B cell (primary cell): ENCODE measurements at places on chromosomes 3 and 15.
A peak's percentile ranks its signal among the peaks of the same experiment; 100 is the strongest.

- DNase-seq = peak; percentile 60
These were observed 23.0 kb upstream of the FURIN start for GRCh38 chr15:90845201-90845949.

DNA sequence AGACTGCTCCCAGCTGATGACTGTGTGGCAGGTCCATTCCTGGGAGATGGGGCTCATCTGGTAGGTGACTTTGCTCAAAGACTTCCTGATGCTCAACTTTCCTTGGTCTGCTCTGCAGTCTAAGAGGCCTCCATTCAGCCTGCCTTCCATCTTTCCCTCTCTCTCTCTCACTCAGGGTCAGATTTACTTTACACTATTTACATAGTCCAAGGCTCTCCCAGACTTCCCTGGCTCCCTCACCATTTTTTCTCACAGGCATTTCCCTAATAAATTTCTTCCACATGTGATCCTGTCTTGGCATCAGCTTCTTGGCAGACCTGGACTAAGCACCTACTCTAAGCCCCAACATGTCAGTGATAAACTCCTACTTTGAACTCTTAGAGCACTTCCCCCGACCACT is 13.0 kb upstream of the PCCB start:
- DNase-seq = no peak

- DNase-seq = peak; percentile 41
These were observed 20.8 kb downstream of the AKAP13 start for GRCh38 chr15:85401108-85401774.

DNA sequence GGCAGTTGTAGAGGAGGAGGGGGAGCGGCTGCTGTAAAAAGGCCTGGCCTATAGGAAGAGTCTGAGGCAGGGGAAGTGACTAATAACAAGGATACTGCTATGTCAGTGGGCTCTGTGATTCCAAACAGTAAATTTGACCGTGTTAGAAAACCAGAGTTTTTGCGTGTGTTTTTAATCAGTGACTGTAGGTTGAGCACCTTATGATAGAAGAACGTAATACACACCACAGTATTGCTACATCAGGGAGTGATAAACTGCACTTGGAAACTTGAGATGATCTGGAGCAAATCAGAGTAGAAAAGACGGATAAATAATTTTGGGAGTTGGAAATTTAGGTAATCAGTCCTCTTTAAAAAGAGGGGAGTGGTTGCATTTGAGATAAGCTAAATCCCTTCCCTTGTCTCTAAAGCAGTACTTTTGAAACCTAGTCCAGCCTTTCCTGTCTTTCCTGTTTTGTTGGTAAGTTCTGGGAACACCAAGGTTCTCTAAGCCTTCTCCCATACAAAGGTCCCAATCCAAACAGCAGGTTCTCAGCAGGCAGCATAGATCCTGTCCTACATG is 130.5 kb upstream of the NR2E3 start:
- DNase-seq = no peak

DNA sequence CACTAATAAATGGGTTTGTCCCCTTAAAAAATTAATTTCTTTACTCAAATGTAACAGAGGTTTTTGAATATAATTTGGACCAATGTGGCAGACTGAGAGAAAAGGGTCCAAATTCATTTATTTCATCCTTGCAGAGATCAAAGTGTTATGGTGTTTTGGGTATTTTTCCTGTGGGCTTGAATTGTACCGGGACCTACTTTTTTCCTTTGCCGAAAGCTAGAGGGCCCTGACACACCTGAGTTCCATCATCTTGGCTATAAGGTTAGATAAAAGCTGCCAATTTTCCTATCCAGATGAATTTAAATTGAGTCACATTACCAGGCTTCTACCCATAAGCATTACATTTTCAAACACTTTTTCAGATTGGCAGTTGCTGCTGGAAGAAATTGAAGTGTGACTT is 908 bp downstream of the CCNB2 start:
- DNase-seq = no peak

DNA sequence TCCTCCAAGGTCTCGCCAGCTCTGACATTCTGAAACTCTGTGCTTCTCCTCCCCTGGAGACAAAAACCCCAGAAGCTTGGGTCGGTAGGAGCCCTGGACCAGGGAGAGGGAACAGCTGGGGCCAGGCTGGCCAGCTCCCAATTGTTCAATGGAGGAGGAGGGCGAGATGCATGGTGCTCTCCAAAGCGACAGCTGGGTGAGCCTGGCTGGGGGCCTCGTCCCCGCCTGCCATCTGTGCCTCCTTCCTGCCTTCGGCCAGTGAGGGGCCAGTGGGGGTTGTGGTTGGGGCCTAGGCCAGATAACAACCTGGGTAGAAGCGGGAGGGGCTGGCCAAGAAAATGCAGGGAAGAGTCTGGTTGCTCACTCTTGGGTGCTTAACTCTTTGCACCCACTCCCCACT is 79.4 kb downstream of the CORO2B start:
- no peak for DNase-seq

- no peak for DNase-seq
These were observed 45.8 kb upstream of the SEC13 start for GRCh38 chr3:10366651-10367101.

DNA sequence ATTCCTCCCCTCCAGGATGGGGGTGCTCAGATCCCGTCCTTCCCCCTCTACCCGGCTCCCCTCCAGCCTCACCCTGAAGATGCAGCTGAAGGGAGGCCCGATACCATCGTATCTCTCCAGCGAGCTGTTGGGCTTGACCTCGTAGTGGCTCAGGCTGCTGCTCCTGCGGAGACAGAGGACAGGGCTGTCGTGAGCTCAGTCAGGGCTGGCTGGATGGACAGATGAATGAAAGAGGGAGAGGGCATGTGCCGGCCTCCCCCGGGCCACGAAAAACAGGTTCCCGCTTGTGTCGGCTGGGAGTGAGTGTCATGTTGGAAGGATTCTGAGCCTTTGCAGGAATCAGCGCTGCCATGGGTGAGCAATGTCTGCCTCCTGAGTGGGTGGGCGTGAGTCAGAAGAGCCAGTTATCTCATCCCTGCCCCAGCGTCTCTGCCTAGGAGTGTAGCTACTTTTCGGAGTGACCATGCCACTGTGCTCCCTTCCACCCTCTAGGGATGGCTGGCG is 35.2 kb downstream of the FEM1B start:
- no peak for DNase-seq

GRCh38 chr3:165854696-165855095 is 17.5 kb upstream of the BCHE start:
- DNase-seq = peak; percentile 5

- DNase-seq = no peak
These were observed 85.1 kb upstream of the CSPG5 start for GRCh38 chr3:47663630-47664240.

DNA sequence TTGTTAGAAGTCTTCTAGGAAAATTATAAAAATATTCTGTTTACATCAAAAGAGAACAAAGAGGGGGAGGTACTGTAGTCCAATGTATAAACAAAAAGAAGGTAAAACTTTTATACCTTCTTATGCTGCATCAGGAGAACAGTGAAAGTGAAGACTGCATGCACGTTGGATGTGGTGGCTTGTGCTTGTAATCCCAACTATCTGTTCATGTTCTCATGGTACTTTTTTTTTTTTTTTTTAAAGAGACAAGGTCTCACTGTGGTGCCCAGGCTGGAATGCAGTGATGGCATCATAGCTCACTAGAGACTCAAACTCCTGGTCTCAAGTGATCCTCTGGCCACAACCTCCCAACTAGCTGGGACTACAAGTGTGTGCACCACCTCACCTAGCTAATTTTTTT is 4.2 kb downstream of the SEC62 start:
- DNase-seq = no peak

GRCh38 chr3:37256447-37256846 is 82.1 kb upstream of the LRRFIP2 start:
- no peak for DNase-seq

GRCh38 chr3:25747033-25747432 is 36.2 kb downstream of the NGLY1 start:
- DNase-seq = no peak

- DNase-seq = no peak
These were observed 11.2 kb downstream of the C3orf52 start for GRCh38 chr3:112097378-112097777.

- DNase-seq = peak; percentile 80
These were observed 28.7 kb downstream of the CMTM7 start for GRCh38 chr3:32420126-32421038.

- no peak for DNase-seq
These were observed 552.3 kb downstream of the NTRK3 start for GRCh38 chr15:87704276-87704675.

- DNase-seq = no peak
These were observed 21.4 kb downstream of the MB21D2 start for GRCh38 chr3:192896208-192896607.
